ENCODE measurements at places on chromosomes 11 and 22.

GRCh38 chr11:86876716-86877234 is 76.4 kb downstream of the PRSS23 start:
- no peak for DNase-seq

DNA sequence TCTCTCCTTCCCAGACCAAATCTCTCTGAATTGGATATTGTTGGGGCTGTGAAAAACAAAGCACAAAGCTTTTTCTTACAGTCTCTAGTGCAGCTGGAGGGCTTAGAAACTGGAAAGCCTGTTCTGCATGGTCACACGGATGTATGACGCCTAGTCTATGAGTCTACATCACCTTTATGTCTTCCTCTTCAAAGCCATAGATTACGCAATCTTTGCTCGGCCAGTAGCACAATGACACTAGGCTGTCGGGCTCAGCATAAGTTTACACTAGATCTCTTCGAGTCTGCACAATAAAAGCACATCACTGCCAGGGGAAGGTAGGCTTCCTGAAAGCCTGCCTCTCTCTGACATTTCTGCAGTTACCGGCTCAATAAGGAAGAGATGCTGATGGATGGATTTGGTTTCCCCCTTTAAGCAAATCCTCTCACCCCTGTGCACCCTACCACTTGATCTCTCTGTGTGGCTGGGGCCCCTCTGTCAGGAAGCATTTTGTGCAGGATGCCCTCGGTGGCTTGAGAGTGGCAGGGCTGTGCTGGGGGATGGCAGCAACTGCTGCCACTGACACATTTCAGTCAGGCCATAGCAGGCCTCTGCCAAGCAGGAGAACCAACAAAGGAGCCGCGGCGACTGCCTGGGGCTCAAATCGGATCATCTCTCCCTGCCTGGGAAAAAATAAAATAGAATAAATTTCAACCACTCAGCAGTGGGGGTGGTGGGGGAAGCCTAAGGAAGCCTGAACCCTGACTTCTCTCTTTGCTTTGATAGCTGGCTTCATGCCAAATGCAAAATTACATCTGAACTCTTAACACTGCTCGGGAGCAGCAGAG is 1272.8 kb downstream of the LRRC4C start:
- DNase-seq = no peak

DNA sequence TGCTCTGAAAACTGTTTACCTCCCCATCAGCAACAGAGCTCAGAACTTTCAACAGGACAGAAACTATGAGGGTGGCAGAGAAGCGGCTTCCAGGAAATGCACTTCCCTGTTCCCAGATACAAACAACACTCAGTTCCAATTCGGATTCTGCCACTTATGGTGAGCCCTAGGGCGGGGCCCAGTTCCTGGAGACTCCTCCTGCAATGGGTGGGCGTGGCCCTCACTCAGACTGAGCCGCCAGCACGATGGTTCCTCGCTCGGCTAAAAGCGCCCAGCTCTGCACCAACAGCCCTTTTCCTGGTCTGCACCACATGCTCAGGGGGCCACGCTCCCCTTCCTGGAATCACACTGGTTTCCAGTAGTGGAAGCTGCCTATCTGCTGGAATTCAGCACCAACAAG is 314.1 kb downstream of the CTTN start:
- no peak for DNase-seq

DNA sequence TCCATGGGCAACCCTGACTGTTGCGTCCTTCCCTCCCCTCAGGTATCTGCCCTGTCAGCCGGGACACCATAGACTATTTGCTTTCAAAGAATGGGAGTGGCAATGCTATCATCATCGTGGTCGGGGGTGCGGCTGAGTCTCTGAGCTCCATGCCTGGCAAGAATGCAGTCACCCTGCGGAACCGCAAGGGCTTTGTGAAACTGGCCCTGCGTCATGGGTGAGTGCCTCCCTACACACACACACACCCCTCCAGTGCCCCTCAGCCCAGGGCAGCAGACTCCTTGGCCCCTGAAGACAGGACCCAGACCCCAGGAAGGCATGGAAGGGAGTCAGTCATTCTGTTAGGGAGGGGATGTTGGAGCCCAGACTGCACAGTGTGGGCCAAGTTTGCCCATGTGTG is 17.9 kb upstream of the UVRAG start:
- DNase-seq = no peak

- DNase-seq = no peak
Observed at GRCh38 chr22:24338726-24339451, 68.3 kb downstream of the SPECC1L start.

GRCh38 chr22:21054714-21055563 is 9.2 kb downstream of the LRRC74B start:
- DNase-seq = no peak

DNA sequence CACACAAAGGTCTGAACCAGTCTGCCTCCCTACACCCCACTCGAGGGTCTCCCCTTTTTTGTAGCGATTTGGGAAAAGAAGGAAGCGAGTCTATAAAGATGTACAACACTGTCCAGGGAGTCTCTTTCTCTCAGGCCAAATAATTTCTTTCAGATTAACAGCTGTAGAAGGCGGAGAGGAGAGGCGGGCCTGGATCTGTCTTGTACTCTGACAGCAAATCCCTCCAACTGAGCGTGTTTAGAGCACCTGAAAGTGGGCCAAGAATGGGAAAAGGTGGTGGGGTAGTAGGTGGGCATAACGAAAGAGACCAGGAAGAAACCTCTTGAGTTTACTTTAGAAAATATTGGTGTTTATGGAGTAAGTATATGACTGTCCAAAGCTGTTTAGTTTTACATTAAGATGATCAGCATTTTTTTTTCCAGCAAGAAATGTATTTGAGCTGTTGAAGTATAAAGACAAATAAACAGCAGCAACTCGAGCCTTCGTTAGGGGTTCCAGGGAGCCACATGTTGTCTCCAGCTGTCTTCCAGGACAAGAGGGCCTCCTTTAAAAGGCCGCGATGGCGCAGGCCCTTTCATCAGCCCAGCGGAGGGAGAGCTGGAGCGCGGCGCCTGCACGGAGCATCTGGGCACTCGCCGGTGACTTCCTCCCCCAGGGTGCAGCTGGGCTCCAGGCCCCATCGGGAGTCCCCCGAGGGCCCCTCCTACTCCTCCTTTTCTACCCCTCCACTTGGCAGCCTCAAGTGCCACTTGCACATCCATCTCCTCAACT is 34.9 kb downstream of the SCUBE1 start:
- DNase-seq = no peak

DNA sequence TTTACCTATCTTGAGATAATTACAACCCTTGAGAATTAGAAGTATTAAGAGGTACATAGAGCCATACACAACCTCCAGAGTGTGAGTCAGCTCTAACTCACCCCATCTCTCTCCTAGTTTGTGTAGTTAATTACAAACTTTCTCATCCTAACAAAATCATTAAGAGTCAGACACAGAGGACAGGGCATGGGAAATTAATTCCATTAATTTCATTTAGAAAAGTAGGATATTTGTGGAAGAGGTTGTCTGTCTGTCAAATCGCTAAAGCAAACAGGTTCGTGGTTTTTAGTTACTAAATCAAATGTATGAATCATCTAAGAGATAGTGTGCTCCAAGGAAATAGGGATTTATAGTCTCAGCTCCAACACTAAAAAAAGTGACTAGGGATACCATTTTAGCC is 1261.4 kb upstream of the TENM4 start:
- no peak for DNase-seq

- DNase-seq = no peak
Observed at GRCh38 chr11:93324500-93324899, 6.0 kb upstream of the DEUP1 start.

DNA sequence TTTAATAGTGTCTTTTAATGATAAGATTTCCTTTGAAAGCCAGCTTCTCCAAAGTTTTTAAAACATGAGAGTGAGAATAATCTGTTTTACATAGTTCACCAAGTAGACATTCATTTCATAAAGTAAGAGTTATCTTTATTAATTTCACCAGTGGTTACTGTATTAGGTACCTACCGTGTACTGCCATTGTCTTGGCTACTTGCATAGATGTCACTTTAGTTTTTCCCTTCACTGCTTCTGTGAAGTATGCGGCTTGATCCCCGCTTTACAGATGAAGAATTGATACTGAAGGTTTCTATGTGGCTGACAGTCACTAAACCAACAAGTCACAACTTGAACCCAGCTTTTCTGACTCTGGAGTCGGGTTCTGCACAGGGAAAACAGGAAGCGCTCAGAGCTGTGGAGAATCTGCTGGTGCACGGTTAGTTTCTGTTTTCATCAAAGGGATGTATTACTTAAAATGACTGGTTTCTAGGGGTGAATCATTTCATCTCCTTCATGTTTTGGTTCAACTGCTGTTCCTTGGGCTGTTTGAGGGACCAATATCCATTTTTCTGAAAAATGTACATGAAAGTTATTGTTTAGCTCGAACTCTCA is 39.3 kb upstream of the MYO18B start:
- DNase-seq = no peak

- no peak for DNase-seq
Observed at GRCh38 chr11:98965775-98966174, 55.0 kb upstream of the CNTN5 start.

- DNase-seq = no peak
Observed at GRCh38 chr22:39281126-39281525, 36.3 kb upstream of the PDGFB start.

DNA sequence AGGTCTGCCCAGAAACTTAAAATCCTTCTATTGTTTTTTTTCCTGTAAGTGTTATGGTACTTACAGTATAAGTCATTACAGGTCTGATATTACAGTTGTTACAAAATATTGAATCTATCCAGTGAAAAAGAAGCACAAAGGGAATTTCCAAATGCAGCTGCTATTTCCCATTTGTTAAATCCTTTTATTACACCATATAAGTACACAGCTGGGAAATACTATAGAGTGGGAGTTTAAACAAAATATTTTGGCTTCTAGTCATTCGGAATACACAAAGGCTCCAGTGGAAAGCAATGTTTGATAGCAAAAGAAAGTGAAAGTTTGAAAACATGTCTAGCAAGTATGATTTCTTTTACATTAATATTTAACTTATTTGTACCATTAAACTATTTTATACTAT is 18.0 kb downstream of the SOX6 start:
- DNase-seq = no peak

DNA sequence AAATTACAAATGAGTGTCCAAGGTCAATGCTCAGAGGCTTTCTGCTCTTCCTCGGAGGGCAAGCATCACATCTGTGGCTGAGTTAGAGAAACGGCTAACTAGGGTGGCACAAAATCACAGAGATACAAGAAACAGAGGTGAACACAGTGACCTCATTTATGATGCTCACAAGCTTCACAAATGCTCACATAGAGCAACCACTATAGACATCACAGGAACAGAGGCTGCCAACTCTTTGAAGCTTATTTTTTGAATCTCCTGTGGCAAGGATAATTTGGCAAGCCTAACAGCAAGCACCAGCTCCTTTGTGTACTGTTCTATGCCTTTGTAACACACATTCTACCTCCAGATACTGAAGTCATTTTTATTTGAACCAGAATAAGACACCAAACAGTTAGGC is 416.5 kb upstream of the DDI1 start:
- DNase-seq = no peak

DNA sequence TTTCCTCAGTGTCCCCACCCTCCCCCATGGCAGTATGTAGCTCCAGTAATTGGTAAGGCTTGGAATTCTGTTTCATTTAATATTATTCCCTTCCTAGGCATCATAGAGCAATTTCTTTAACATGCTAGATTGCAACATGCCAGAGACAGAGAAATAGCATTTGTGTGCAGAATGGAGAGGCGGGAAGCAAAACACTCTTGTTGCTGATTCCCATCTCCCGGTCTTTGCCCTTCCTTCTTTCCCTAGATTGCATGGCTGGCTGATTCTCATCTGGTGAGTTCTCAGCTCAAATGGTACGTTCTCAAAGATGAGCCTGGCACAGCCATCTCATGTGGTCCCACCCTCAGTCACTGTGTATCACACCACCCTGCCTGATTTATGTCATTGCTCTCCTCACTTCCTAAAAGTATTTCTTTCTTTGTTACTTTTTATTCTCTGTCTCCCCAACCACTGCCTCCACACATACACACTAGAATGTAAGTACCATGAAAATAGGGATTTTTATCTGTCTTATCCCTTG is 66.9 kb downstream of the ARFGAP2 start:
- no peak for DNase-seq

DNA sequence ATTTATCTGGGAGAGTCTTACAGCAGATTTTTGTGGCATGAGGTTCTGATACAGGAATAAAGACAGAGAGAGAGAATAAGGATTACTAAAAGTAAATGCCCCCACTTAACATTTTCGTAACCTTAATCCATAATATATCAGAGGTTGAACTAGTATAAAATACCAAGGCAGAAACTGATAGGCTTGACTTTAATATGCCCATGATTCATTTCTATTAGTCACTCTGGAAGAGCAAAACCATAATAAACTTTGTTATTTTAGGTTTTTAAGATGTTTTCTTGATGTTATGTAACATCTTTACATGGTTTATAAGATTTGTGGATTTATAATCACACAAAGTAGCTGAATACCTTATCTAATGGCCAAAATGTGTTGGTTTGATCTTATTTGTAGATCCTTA is 19.1 kb downstream of the GUCY1A2 start:
- no peak for DNase-seq

DNA sequence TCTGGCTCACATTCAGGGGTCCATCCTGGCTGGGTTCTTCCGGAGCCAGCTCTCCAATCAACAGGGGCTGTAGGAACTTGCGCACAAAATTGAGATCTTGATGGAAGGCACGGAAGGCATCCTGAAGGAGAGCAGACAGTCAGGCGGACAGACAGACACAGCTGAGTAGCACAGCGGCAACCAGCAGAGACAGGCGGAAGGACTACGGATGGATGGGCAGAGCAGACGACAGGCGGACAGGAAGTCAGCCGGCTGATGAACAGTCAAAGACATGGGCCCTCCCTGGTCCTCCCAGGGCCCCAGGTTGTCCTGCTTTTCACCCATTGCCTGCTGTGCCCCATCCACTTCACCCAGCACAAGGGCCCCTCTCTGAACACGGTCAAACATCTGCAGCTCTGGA is 11.3 kb downstream of the FADS3 start:
- DNase-seq = no peak

DNA sequence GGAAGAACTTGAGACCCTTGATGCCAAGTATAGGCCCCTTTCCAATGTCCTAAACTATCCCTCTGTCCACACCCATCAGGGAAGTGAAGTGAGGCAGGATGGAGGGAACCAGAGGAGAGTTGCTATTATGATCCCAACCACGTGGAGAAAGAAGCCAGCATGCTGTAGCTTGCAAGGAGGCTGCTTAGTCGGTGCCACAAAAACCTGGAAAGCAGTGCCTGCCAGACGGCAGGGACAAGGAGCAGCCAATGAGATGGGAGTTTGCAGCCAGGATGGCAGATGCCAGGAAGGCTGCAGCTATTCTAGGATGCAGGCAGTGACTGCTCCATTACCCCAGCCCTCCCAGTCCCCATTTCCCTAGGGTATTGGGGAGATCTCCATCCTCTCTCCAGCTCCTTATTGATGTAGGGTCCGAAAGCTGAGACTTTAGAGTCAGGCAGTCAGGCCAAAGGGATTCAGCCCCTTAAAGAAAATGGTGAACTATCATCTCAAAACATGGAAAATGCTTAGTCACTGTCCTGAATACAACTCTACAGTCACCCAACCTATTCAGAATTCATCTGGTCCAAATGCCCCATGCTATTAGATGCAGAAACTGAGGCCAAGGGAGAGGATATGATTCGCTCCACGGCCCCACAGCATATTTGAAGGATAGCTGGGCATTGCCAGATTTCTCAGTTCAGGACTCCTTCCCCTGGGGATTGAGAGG is 18.4 kb upstream of the LRRC55 start:
- no peak for DNase-seq

Measured in CD4-positive, alpha-beta T cell treated with Interleukin-15 for 1 hour (primary cell).